Progenitor cell of endocrine pancreas (in vitro differentiated cells): ENCODE measurements at places on chromosomes 6 and 20. TPM values are rescaled to one million over a fixed set of nuclear protein-coding genes. Genes with fewer than 3 reads are reported as not detected.

- H3K4me1 ChIP-seq = peaks cover 32% of the 10 kb centered on the region
- H3K27me3 ChIP-seq = no peaks in the 10 kb centered on the region
- no peak overlapping the region for H3K4me3 ChIP-seq
- no peaks in the 10 kb centered on the region for H3K36me3 ChIP-seq
- H3K27ac ChIP-seq = peak overlapping the region; percentile 74
These were observed 235.1 kb upstream of the FOXQ1 start for GRCh38 chr6:1076531-1077459.

DNA sequence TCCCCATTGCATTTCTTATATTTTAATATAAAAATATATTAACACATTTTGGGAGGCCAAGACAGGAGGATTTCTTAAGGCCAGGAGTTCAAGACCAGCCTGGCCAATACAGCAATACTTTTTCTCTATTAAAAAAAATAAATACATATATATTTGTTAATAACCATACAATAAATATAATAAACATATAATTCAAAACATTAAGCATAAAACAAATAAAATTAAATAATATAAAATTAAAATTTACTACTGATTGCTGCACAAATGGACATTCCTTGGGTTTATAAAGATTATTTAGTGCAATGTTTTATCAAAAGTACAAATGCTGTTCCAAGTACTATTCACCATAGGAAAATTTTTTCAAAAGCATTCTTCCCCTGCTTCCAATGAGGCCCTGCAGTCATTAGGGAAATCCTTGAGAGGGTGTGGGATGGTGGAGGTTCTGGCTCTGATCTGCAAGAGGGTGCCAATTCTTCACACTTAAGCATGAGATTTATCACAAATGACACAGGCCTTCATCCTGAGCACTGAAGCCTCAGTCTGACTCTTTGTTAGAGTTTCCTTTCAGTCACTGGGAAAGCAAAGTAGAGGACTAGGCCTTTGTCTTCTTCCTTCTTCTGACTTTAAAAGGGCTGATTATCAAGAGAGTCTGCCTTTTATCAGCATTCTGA is 596.7 kb downstream of the EPM2A start:
- H3K27ac ChIP-seq = no peak overlapping the region
- no peaks in the 10 kb centered on the region for H3K27me3 ChIP-seq
- H3K4me1 ChIP-seq = peaks cover 19% of the 10 kb centered on the region
- H3K36me3 ChIP-seq = no peaks in the 10 kb centered on the region
- no peak overlapping the region for H3K4me3 ChIP-seq
- DNase-seq = no peak

GRCh38 chr6:121881974-121882667 is 446.7 kb downstream of the GJA1 start:
- H3K27me3 ChIP-seq = no peaks in the 10 kb centered on the region
- peaks cover 7% of the 10 kb centered on the region for H3K4me1 ChIP-seq

GRCh38 chr6:119162134-119162775 is 83.8 kb upstream of the FAM184A start:
- H3K27me3 ChIP-seq = peaks cover 3% of the 10 kb centered on the region
- H3K4me3 ChIP-seq = no peak overlapping the region
- DNase-seq = no peak
- peaks cover 8% of the 10 kb centered on the region for H3K4me1 ChIP-seq
- peaks cover 1% of the 10 kb centered on the region for H3K36me3 ChIP-seq

DNA sequence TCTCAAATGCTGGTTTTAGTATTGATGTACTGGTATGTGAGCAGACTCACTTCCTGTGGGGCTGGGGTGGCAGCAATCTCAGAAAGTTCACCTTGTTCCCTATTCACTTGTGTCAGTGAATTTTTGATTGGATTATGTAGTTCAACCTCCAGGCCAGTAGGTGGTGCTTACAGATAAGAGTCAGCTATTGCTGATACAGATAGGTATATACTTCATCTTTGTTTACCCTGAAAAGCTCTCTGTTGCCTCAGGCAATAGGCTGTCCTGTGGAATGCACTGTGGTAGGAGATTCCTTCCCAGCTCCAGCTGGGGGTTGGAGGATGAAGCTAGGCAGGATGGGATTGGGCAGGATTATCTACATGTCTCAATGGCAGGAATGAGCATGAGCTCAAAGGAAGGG is 851.2 kb upstream of the EYS start:
- H3K36me3 ChIP-seq = no peaks in the 10 kb centered on the region
- H3K27ac ChIP-seq = no peak overlapping the region
- DNase-seq = no peak
- no peak overlapping the region for H3K4me3 ChIP-seq

GRCh38 chr6:55064711-55065420 is 109.4 kb upstream of the HCRTR2 start:
- no peaks in the 10 kb centered on the region for H3K27me3 ChIP-seq
- DNase-seq = no peak
- no peaks in the 10 kb centered on the region for H3K4me1 ChIP-seq
- H3K36me3 ChIP-seq = no peaks in the 10 kb centered on the region
- no peak overlapping the region for H3K4me3 ChIP-seq

The TGM3 gene
- total RNA-seq = 0.22 and 0.44 TPM in 2 replicates

The TRIM15 gene
- not detected in 2 replicates for total RNA-seq

The MCM9 gene
- total RNA-seq = 24.7 and 25.1 TPM in 2 replicates

The POM121L2 gene
- total RNA-seq = not detected in 2 replicates
